ENCODE measurements at places on chromosomes 1 and 21. TPM values are rescaled to one million over a fixed set of nuclear protein-coding genes. Genes with fewer than 3 reads are reported as not detected.

Gene TAS1R3
- 0.26 TPM for total RNA-seq

Gene OR2L8
- not detected for total RNA-seq

Gene LIN28A
- total RNA-seq = not detected

Gene RBM11
- total RNA-seq = 0.52 TPM

Gene CHIA
- total RNA-seq = not detected

Gene PADI2
- total RNA-seq = 2.3 TPM

Gene AIRE
- 0.08 TPM for total RNA-seq

Gene PCSK9
- 40.5 TPM for total RNA-seq

Gene CELA2A
- total RNA-seq = not detected

Gene TNFRSF9
- not detected for total RNA-seq

Gene KHDRBS1
- total RNA-seq = 95.3 TPM

Gene SPRR4
- not detected for total RNA-seq
